ENCODE measurements at places on chromosomes 12 and 14.
A peak's percentile ranks its signal among the peaks of the same experiment; 100 is the strongest.

- no peak for DNase-seq
Observed at GRCh38 chr12:76519538-76519937, 40.0 kb downstream of the OSBPL8 start.

DNA sequence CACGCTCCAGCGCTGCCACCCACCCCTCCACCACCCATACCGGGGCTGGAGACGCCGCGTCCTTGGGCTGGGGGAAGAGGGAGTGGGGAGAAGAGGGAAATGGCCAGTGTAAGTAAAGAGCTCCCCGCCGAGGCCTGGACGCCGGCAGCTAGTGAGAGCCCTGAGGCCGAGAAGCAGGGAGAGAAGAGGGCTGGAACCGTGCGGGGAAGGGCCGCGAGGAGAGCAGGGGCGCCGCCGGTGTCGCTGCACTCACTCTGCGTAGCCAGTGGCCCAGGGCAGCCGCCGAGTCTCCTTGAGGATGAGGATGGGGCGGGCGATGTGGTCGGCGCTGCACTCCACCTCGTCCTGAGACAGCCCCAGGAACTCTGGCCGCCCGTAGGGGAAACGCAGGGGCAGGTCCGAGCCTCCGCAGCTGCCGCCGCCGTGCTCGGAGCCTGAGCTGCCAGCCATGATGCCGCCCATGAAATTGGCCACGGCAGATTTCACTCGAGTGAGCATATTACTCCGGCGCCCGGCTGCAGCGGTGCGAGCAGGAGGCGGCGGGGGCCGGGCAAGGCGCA, 631 bp downstream of the PPM1H start:
- DNase-seq = peak; percentile 44

DNA sequence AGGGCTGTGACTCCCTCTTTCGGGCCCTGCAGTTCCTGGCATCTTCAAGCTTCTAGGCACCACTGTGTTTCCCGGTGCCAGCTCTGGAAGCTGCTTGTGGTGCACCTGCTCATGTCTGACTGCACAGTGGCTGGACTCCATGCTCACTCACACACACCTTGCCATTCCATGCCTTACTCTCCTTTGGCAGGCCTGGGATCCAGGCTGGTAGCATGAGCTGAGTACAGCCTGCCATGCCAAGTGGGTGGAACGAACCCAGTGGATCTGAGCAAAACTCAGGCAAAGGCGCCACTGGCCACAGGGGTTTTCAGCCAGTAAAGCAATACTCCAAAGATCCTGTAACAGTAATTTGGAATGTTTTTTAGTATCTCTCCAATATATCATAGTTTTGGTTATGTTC, 902.7 kb upstream of the USP15 start:
- no peak for DNase-seq

DNA sequence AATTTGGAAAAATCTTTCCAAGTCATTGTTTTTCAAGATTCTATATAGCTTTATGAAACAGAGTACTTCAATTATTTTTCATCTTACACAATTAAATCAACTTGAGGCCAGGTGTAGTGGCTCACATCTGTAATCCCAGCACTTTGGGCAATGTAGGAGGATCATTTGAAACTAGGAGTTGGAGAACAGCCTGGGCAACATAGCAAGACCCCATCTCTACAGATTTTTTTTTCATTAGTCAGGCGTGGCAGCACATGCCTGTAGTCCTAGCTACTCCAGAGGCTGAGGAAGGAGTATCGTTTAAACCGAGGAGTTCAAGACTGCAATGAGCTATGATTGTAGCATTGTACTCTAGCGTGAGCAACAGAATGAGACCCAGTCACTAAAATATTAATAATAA, 72.9 kb downstream of the BMP4 start:
- DNase-seq = no peak

DNA sequence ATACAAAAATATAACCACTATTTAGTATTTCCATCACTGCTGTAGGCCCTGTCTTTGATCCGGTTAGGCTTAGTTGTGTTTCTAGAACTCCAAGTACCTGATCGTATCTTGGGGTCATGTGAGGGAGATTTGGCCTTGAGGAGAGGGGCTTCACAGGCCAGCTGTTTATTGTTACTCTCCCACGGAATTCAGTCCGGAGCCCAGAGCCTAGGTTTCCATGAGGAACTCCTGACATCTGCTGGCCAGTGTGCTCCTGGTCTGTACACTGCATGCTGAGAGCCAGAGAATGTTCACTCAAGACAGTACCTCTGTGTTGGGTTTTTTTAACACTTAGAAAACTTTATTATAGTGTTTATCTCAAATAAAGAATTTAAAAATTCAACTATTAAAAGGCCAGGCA, 341.0 kb upstream of the TMEM132C start:
- DNase-seq = peak; percentile 21

- DNase-seq = no peak
Observed at GRCh38 chr12:47317175-47317915, 237.6 kb upstream of the AMIGO2 start.

- DNase-seq = no peak
Observed at GRCh38 chr12:2248901-2249381, 196.2 kb downstream of the CACNA1C start.

- no peak for DNase-seq
Observed at GRCh38 chr14:71714225-71714624, 218.0 kb upstream of the RGS6 start.

DNA sequence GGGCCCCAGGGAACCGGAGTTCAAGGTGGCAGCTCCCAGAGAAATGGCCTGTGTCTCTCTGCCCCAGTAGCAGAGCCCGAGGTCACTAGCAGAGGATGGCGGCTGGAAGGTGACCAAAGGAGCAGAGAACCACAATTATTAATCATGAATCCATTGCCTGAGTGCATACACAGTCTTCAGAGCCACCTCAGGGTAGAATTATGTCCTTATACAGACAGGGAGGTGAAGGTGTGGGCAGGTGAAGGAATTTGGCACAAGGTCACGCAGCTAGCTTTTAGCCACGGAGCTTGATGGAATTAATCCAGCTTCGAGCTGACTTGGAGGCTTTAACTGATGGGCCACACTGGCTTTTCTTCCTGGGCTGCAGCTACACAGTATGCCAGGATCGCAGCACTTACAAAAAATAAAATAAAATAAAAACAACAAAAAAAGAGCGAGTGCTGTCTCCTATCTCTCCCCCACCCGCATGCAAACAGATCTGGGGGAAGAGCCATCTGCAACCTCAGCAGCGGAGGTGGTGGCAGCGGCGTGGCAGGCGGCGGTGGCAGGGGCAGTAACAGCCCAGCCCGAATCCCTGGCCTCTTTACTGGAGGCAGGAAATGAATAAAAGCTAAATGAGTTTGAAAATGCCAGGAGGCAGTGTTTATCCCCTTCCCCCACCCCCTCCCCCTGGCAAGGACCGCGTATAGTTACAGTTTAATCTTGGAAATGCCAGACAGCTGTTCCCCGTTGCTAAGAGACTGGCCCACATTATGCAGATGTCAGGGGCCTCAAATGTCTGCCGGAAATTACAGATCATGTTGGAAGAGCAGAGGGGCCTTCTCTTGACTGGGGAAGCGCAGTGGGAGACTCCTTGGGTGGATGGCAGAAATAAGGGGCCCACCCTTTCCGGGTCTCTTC, 93.5 kb downstream of the LRRC74A start:
- no peak for DNase-seq

DNA sequence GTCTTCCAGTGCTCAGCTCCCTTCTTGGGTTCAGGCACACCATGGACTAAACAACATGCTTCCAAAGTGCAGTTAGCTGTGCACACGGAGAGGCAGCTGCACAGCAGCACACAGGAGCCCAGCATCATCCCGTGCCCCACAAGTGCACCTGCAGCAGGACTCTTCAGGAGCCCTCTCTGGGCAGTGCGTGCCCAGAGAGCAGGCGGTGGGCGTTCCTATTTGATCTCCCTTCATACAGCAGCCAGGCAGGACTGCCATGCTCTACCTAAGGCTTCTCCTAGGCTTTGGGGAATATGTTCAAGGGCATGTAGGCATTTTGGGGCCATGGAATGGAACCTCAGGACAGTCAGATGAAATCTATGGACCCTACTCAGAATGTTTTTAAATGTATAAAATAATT, 35.5 kb downstream of the ANO2 start:
- DNase-seq = no peak

DNA sequence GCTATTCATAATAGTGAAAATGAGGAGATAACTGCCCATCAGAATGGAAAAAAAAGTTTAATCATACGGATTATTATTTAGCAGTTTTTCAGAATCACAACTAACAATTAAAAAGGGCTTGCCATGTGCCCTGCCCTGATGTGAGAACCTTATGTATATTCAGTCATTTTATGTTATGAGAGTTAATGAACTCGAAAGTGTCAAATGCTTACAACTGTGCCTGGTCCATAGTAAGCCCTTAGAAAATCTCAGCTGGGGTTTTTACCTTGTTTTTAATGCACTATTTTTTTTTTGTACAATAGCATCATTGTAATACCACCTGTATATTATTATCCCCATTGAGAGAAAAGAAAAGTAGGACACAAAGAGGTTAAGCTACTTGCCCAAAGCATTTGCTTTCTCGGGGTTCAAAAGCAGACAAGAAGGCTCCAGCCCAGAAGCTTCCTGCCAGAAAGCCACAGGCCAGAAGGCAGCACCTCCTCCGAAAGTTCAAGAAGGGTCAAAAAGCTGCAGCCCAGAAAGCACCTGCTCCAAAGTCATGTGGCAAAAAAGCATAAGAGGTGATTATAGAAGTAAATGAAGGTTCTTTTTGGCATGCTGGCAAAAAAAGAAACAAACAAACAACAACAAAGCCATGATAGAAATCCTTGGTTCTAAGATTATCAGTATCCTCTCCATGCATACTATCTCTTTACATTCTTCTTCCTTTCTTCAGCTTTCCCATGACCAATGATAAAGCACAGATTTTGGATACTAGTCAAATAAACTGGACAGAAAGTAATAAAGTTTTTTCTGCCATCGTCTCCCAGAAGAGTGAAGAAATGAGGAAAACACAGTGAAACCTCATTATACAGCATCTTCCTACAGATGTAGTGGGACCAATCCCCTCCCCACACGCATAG, 59.1 kb upstream of the NAP1L1 start:
- DNase-seq = no peak

GRCh38 chr14:26304056-26304455, 293.8 kb downstream of the NOVA1 start:
- no peak for DNase-seq

GRCh38 chr12:3538466-3539030, 47.5 kb downstream of the PRMT8 start:
- DNase-seq = no peak

DNA sequence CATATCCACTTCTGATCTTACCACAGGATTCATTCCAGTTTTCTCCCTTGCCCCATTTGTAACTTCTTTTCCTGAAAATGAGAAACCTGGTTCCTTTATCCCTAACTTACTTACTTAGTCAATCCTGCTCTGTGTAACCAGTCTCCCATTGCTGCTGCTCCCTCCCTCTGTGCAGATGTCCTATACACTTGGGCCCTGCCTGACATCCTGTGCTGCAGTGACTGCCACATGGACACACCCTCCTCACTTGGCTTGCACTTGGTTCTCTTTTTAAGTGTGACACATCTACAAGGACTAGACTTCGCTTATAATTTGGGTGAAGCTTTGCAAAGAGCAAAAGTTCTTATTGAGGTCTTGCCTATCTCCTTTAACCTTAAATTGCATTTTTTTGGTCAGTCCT, 51.4 kb downstream of the FGD4 start:
- DNase-seq = no peak

- DNase-seq = no peak
Observed at GRCh38 chr14:58749066-58749669, 111.4 kb downstream of the DACT1 start.

DNA sequence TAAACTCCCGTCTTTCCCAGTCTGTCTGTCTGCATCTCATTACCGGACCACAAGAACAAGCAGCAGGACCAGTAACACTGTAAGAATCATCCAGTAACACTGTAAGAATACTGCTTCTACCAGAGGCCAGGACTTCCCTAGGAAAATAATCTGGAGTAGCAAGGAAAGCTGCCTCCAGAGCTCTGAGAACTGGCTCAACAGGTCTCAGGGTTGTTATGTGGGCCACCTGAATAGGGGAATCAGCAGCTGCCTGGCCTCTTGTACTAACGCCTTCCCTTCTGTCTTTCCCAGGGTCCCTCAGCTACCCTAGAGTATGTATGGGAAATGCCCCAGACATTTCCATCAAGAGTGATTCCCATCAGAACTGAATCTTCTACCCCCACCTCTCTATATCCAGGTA, 954 bp upstream of the SLC39A2 start:
- DNase-seq = no peak

- no peak for DNase-seq
Observed at GRCh38 chr14:99915305-99916090, 122.3 kb downstream of the EML1 start.

Measured in amygdala (tissue), 56 donors.